Right forelimb (tissue), 1 donor: ENCODE measurements at places on chromosomes 4 and X.
A peak's percentile ranks its signal among the peaks of the same experiment; 100 is the strongest.

GRCh38 chr4:176189891-176190795 lies 5.2 kb downstream of the SPATA4 start:
- DNase-seq: no peak

GRCh38 chr4:116244771-116245170 lies 840.6 kb downstream of the TRAM1L1 start:
- DNase-seq: no peak

GRCh38 chrX:132676561-132677186 lies 187.8 kb upstream of the MBNL3 start:
- DNase-seq: no peak

DNA sequence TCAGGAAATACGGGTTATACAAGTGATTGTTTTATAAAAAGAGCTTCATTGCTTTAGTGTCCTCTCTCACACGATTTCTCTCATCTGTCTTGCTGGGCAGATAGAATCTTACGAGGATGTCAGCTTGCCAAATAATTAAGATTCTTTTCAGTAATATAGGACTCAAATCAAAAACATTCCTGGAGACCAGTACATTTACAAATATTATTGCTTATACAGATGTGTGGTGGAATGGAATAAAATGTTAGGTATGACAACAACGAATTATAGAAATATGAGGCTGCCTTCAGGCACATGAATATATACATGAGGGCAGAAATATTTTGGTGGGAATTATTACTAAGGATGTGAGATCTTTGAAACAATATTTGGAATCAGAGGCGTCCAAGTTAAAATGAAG lies 88.9 kb downstream of the GC start:
- DNase-seq: no peak

DNA sequence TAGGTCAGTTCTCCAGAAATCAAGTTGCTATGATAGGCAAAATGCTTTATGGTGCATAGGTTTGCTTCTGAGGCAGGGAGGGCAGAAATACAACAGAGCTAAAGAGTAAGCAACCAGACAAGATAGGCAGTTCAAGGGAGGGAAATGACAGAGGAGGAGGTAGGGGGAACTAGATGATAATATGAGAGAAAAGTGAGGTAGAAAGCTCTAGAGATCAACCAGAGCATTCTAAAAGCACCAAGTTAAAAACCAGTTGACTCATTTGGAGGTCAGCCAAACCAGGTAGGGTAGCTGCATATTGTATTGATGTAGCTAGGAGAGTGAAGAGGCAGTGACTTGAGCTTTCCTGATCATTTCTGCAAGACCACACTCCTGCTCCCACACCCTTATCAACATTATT lies 49.0 kb upstream of the SLC16A2 start:
- DNase-seq: no peak

GRCh38 chr4:83340692-83341343 lies 6.2 kb upstream of the HPSE start:
- no peak for DNase-seq

DNA sequence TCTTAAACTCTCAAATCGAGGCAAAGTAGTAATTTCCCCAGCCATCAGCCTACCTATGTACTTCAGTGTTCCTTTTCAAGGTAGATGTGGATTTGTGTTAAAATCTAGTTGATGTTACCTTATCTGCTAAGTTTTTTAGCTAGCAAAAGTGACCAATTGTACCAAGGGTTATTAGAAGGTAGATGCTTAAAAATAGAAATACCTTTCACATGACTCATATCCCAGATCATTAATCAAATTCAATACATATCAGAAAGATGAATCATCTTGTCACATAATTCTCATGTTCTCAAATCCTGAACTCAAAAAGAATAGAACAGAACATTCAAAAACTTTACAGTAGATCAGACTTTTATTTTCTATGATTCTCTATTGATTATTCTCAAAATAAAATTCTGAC lies 3.5 kb downstream of the ENAM start:
- no peak for DNase-seq

GRCh38 chrX:68413254-68413653 lies 20.0 kb downstream of the OPHN1 start:
- DNase-seq: no peak

DNA sequence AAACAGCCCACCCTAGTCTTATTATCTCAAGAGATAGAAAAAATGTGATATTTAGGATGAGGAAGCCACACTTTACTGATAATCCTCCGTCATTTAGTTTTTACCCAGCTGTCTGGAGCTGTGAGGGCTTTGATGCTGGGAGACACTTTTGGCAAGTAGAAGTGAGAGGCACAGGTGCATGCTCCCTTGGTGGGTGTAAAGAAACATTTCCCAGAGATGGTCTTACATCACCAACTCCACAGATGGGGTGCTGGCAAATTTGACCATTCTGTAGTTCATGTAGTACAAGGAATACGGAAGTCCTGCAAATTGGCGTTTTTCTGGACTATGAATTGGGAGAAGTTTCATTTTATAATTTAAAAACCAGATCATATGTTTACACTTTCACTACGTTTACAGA lies 28.5 kb downstream of the TRIM61 start:
- DNase-seq: no peak

GRCh38 chr4:79197275-79198009 lies 128.4 kb downstream of the NAA11 start:
- DNase-seq: no peak

GRCh38 chr4:83281307-83281706 lies 3.3 kb downstream of the COQ2 start:
- no peak for DNase-seq

GRCh38 chrX:153970357-153971123 lies 1.1 kb downstream of the HCFC1 start:
- DNase-seq: peak; percentile 70

DNA sequence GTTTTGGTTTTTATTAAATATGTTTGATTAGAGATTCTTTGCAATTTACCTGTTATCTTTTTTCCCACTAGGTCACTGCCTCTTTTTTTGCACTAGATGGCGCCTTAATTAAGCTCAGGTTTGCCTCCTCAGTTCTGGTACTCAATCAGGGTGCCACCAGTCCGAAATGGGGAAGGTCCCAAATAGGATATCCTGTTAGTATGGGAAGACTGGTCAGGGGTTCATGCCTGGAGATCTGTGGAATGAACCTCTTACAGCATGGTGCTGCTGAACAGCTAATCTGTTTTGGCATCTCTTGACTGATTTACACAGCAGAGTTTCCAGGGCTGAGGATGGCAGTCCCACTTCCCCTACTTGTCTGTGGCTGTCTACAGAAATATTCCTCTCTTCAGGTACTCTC lies 24.2 kb upstream of the VSIG1 start:
- no peak for DNase-seq

- DNase-seq: no peak
Measured at GRCh38 chr4:122663814-122664610, 43.1 kb upstream of the IL21 start.

- no peak for DNase-seq
Measured at GRCh38 chr4:164700471-164700870, 53.5 kb upstream of the SMIM31 start.

- DNase-seq: no peak
Measured at GRCh38 chr4:38889143-38889542, 21.5 kb downstream of the FAM114A1 start.

- no peak for DNase-seq
Measured at GRCh38 chr4:36773467-36773866, 471.1 kb upstream of the NWD2 start.

GRCh38 chrX:110302975-110303374 lies 14.9 kb downstream of the AMMECR1 start:
- no peak for DNase-seq

- no peak for DNase-seq
Measured at GRCh38 chr4:176205299-176205698, 9.9 kb upstream of the SPATA4 start.

GRCh38 chr4:74374561-74375327 lies 9.8 kb downstream of the EREG start:
- DNase-seq: no peak

DNA sequence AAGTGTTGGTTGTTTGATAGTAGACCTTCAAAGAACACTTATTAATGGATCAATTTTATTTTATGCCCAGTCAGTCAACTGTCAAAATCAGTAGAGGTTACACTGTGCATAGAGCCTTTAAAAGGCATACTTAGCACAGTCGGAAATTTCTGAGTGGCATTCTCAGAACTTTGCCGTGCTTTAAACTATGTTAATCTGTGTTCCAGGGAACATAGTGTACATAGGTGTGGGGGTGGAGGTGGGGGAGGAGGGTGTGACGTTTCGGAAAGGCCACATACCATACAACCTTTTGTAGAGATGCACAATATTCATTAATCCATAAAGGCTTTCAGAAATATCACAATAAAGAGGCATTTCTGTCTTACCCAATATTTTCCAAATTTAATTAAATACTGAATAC lies 75.8 kb downstream of the RS1 start:
- DNase-seq: no peak

GRCh38 chr4:162104459-162105124 lies 59.2 kb downstream of the FSTL5 start:
- no peak for DNase-seq

DNA sequence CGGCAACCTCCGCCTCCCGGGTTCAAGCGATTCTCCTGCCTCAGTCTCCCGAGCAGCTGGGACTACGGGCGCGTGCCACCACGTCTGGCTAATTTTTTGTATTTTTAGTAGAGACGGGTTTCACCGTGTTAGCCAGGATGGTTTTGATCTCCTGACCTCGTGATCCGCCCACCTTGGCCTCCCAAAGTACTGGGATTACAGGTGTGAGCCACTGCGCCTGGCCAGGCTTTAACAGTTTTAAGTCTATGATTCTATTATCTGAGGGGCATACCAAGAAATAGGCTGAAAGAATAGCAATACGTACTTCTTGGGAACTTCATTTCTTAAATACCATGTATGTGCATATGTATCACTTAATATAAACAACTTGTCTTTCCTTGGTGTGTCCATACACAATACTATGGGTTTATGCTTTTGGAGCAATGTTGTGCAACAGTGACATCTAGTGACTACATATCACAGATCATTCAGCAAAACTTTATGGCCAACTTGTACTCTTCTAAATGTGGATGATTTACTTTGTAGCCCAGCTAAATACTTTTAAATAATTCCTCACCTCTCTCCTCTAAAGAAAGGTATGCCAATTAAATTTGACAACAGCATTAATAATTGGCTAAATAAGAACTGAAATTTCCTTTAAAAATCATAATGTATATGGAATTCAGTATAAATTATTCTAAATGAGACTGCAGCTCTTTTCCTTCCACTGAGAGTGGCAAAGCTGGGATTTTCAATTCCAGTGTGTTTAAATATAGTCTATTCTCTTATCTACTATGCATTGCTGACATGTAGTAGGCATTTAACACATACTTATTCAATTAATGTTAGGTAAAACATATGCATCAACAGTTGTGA lies 10.4 kb downstream of the SLC9B1 start:
- DNase-seq: no peak

DNA sequence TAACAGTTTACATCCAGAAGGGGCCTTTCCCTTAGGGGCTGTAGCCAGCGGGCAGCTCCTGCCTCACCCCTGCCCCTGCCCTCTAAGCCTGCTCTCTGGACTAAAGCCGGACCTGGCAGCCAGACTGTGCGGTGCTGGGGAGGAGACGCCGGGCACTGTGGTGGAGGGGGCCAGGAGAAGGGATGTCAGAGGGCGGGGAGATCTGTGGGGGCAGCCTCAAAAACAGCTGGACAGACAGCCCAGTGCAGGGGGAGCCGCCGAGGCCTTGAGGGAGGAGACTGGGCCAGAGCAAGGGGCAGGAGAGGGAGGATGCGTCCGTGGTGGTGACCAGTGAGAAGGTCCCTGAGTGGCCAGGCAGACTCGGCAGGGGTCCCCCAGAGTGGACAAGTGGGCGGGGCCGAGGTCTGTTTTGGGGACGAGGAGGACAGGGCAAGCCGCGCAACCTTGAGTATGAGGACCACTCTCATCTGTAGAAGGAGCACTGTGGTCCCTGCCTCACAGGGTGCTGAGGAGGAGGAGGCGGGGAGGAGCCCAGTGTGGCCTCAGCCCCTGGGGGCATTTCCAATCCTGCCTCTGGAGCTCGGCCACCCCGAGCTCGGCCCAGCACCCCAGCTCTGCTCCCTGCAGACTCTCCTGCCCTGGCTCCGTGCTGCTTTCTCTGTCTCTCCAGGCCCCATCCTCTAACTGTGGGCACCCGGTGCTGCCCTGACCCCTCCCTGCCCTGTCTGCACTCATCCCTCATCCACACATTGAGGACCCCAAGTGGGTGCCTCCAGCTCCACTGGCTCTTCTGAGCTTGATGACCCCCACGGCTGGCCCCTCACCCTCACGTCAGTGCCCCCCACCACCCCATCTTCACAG lies 59.2 kb upstream of the NKX1-1 start:
- DNase-seq: no peak

GRCh38 chr4:80393246-80393969 lies 57.9 kb downstream of the CFAP299 start:
- no peak for DNase-seq

- DNase-seq: no peak
Measured at GRCh38 chr4:127660284-127660885, 27.6 kb downstream of the INTU start.

GRCh38 chr4:155954939-155955338 lies 1.3 kb upstream of the CTSO start:
- DNase-seq: no peak

GRCh38 chrX:135652602-135653001 lies 60.8 kb upstream of the CT45A1 start:
- no peak for DNase-seq

DNA sequence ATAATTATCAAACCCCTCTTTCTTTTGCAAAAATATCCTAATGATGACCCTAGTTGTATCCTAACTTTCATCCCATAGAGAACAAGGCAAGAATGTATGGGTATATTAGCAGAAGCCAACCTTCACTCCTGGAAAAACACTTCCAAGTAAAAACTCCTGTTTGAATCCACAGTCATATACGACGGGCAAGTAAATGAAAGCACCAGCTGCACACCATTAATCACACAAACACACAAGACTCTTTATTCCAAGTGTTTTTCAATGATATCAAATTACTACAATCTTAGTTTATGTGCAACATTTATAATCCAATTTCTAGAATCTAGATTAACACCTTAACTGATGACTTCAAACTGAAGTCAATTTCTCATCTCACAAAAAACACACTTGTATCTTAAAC lies 22.9 kb downstream of the ACSL4 start:
- no peak for DNase-seq

DNA sequence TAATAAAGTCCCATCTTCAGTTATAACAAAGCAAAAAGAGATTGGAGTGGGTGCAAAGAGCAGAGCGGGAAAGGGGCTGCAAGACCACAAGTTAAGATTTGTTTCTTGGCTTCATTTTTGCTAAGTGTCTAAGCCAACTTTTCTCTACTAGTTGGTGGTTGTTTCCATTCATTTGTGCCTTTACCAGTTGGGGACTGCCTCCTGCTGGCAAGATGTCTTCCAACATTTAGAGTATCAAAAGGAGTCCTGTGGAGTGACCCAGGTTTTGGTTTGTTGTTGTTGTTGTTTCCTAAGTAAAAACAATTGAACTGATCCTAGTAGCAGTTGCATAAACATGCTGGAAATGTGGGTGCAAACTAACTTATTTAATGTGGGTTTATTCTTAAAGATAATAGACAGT lies 121.1 kb downstream of the SPATA18 start:
- DNase-seq: no peak

DNA sequence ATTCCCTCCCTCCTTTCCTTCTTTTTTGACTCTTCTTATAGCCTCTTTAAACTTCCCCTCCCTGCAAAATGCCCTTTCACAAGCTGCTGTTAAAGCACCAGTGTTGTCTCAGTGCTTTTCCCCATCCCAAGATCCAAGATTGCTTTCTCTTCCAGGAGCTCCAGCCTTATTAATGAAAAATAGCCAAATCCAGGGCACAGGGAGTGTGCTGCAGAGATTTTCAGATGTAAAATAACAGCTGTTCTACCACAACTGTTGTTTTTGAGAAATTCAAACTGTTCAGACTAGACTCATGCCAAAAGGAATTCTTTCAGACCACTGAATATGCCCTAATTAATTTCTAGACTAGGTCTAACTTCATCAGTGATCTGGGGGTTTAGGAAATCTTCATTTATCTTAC lies 47.0 kb upstream of the GPC3 start:
- DNase-seq: no peak
